ENCODE measurements at places on chromosomes 16 and 17. TPM values are rescaled to one million over a fixed set of nuclear protein-coding genes. Genes with fewer than 3 reads are reported as not detected.

Gene CCL11
- total RNA-seq = not detected

Gene ENPP7
- not detected for total RNA-seq

Gene FAM83G
- total RNA-seq = 7.8 TPM

Gene DNAI2
- total RNA-seq = 4.2 TPM

Gene C16orf90
- total RNA-seq = not detected

Gene PLXDC1
- 11.7 TPM for total RNA-seq

Data from T-helper 17 cell (primary cell).